ENCODE measurements at places on chromosomes 6 and 20.

DNA sequence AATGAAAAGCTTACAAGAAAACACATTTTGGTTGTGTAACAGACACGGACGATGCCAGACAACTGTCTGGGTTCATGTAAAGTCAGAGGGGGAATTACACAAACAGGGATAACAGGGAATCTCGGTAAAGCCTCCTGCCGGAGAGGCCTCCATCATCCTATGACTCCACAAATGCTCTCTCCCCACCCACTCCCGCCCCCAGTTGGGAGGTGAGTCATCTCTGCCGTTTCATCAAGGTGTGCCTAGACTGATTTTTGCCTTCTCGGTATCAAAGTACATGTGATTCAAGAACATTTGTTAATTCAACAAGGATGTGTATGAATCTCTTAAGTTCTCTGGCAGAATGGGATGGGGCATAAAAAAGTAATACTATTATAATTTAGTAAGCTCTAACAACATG, 304.9 kb upstream of the PRDM1 start:
- DNase-seq = no peak

DNA sequence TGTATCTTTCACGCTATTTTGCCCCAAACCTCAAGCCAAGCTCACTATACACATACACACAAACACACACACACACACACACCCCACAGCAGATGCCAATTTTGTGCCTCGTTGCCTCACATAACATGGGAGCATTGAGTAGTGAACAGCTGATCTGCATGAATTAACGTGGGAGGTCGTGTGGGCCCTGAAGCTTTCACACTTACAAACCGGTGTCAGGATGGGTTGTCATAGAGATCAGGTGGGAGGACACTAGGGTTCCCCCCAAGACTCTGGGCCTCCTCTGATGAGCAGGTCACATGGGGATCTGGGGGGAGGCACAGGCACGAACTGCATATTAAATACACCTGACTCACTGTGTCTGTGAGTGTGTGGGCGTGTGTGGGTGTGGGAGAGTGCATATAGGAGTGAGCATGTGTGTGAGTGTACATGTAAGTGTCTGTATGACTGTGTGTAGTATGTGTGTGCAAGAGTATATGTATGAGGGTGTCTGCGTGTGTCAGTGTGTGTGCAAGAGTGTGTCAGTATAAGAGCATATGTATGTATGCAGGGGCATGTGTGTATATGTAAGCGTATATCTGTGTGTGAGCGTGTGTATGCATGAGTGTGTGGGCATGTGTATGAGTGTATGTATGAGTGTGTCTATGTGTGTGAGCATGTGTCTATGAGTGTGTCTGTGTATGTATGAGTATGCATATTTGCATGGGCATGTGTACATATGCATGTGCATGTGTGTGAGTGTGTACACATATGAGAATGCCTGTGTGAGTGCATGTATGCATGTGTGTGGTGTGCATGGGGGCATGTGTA, 370.4 kb downstream of the PREX1 start:
- no peak for DNase-seq

GRCh38 chr6:145096846-145097245, 638.5 kb downstream of the EPM2A start:
- no peak for DNase-seq

- DNase-seq = no peak
Observed at GRCh38 chr6:158205169-158205944, 37.2 kb downstream of the GTF2H5 start.

- DNase-seq = no peak
Observed at GRCh38 chr20:53679597-53680309, 86.1 kb upstream of the ZNF217 start.

- DNase-seq = no peak
Observed at GRCh38 chr6:39214846-39215639, 14.2 kb downstream of the KCNK5 start.

- DNase-seq = no peak
Observed at GRCh38 chr6:168943231-168943905, 310.3 kb downstream of the THBS2 start.

DNA sequence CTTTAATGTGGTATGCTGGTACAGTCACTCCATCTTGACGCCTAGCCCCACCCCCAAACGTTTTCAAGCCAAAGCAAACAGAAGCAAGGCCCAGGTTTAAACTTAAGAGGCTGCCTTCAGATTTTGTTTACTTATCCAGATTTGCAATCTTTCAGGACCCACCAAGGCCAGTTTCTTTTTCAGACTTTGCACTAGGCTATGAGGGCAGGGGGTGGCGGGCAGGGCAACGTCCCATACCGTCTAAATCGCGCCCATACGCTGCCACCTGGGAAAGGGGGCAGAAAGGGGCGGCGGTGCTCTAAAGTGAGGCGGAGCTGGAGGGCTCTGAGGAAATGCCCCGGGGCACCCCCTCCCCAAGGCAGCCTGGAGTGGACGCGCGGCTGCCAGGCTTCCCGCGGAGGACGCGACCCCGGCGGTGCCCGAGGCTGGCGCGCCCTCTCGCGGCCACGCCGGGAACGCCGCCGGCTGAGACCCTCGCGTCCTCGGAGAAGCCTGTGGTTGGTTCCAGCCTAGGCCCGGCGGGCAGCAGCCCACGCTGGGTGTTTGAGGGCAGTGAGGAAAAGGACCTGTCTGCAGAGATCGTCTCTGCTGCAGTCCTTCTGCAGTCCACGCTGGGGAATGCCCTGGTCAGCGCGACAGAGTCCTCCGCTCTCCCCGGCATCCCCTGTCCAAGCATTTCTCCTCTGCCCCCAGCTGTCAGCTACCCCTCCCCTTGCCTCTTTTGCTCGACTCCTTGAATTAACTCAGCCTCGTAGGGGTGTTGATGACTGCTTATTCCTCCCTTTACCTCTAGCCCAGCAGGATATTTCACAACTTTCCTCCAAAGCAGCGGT, 129.2 kb upstream of the PRND start:
- DNase-seq = no peak

DNA sequence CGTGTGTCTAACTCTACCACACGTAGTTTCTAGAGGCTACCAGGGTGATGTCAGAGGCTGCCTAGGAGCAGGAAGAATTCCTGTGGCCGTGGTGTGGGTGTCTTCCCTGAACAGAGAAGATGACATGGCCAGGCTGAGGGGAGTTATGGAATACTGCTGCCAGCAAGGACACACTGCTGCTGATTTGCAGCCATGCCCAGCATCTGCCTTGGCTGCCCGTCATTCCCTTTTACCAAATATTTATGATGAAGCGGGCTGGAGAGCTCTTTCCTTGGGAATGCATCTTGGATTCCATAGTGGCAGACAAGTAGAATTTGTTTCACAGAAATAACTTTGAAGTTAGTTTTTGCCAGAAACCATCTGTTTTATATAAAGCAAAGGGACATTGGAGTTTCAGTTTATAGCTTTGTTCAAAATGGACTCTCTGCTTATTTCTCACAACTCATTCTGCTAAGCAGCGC, 80.8 kb upstream of the VSTM2L start:
- DNase-seq = no peak

GRCh38 chr6:106134906-106135634, 48.9 kb downstream of the PRDM1 start:
- DNase-seq = no peak

DNA sequence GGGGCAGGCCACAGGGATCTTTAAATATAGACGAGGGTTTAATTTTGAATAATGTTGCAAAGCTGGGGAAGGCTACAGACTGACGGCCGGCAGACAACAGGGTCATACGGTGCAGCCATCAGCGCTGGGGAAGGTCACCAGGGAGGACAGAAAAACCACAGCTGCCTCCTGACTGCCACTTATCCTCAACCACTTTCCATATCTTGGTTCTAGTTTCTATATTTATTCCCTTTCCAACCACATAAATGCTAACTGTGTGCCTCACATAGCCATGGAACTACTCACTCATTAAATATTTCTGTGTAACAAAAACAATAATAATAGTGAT, 85.7 kb upstream of the AGPAT4 start:
- no peak for DNase-seq

DNA sequence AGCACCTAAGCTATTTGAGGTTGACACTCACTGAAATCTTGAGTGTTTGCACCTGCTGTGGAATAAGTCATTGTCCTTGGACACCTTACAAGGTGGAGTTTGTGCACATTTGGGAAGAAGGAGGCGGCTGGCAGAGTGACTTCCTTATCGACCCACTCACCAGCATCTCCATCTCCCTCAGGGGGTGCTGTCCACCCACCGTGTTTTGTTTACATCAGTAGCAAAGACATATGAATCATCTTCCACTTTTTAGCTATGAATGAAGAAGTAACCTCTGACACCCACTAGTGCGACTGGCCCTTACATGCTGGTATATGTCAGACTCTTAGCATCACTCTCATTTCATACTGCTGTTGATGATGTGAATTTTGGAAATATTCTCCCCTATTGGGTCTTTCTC, 119.5 kb upstream of the SGK1 start:
- DNase-seq = no peak

GRCh38 chr6:43428874-43429273, 1.5 kb downstream of the ABCC10 start:
- DNase-seq = no peak

DNA sequence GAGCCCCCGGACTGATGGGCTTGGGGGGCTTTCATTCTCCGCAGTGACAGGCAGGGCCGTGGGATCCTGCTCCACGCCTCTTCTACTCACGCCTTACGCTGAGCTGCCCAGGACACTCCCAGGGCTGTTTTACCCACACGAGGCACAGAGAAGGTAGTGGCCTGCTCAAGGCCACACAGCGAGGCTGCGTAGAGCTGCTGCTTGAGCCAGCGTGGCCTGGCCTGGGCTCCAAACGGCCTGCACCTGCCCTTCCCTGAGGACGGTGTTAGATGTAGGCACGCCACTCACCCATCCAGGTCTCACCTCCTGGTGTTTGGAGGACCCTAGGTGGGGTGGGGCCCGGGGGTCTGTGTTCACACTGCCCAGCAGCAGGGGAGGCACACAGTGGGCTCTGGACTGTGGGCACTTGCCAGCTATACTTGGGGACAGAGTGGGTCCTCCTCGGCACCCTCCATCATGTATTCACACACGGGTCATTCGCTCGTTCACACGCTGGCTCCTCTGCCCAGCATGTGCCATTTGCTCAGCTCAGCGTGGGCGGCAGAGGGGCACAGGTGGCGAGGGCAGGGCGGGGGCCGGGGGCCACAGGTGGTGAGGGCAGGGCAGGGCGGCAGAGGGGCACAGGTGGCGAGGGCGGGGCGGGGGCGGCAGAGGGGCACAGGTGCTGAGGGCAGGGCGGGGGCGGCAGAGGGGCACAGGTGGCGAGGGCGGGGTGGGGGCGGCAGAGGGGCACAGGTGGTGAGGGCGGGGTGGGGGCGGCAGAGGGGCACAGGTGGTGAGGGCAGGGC, 18.4 kb upstream of the RBBP8NL start:
- no peak for DNase-seq

GRCh38 chr6:145147981-145148749, 587.2 kb downstream of the EPM2A start:
- DNase-seq = no peak

- no peak for DNase-seq
Observed at GRCh38 chr6:164346631-164347030, 932.1 kb downstream of the QKI start.

- no peak for DNase-seq
Observed at GRCh38 chr6:124796464-124796970, 165.7 kb upstream of the RNF217 start.

DNA sequence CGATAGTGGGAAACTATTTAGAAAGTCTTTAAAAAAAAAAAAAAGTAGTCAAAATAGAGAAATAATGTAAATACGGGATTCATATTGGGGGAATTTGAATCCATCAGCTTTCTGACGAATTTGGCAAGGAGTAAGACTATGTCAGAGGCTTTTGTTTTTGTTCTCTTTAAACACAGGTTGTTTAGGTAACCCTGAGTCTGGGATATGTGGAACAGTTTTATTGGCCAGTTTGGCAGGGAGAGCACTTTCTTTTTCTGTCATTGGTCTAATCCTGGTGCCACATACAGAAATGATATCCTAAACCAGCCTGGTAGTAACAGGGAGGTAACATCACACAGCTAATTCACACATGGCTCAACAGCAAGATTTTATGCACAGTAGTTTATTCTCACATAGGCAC, 27.7 kb downstream of the HAO1 start:
- DNase-seq = no peak

DNA sequence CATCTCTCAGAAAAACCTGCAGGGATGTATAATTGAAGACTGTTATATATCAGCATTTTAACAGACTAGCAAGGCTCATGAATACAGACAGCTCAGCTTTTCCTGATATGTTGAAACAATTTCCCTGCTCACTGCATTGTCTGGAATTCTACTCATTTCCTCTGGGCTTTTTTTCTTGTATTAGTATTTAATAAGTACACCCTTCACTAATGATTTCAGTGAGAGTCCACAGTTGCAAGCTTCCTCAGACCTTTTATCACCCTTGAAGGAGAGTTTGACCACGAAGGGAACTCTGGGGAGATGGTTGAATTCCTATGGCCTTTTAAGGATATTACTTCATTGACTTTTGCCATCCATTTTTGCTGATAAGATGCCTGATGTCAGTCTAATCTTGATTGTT, 248.7 kb downstream of the ADGB start:
- DNase-seq = no peak

GRCh38 chr6:9083108-9083507, 647.8 kb upstream of the SLC35B3 start:
- DNase-seq = no peak

- DNase-seq = no peak
Observed at GRCh38 chr6:143068001-143068400, 7.3 kb downstream of the AIG1 start.

DNA sequence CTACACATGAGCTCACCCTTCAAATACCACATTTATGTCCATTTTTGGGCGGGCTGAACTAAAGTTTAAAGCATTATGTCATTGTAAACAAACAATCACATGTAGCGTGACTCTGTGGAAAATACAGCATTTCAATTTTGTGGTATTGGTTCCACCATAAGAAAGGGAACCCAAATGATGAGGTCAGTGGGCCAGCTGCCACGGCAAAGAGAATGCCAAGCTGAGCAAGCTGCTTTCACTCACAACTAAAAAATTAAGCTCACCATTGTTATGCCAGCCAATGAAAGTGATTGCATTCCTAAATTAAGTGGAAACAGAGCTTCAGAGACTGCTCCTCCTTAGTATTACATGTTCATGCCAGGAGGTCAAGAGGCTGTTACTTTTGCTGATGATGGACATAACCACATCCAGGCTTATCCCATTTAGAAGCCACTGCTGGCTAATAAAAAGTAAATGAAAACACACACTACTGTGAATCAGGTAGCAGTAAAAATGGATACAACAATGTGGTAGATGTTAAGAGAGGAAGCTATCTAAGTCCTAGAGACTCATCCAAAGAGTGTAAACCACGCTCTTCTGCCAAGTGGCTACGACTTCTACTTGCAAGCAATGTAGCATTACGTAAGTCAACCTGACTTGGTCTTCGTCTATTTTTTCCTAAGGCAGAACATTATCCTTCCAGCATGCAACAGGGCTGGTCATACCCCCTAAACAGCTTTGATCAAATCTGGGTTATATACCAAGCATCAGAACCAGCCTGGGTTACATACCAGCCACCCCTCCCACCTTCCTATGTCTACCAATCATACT, 164.8 kb downstream of the BACH2 start:
- DNase-seq = no peak

- no peak for DNase-seq
Observed at GRCh38 chr20:19903168-19903811, 113.9 kb upstream of the NAA20 start.

Measured in vagina (tissue), 2 donors.